ENCODE measurements at places on chromosomes 3 and 15.

DNA sequence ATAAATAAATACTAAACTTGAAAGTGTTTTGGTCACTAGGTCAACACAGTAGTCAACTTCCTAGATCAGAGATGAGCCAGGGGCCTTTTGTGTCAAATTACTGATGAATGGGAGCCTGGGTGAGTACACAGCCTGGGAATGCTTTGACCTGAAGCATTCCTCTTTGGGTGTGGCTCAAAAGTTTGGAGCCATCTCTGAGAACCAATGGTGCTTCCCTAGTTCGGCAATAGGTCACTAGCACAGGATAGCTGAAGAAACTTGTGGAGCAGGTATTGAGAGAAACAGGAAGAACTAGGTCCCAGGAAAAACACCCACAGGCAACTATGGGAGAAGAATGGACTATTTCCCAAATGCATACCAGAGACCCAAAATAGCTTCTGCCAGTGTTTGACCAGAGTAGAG is 56.6 kb upstream of the PLXND1 start:
- no peak for DNase-seq

GRCh38 chr15:98518823-98519561 is 129.3 kb upstream of the IGF1R start:
- DNase-seq, result peak; percentile 67

DNA sequence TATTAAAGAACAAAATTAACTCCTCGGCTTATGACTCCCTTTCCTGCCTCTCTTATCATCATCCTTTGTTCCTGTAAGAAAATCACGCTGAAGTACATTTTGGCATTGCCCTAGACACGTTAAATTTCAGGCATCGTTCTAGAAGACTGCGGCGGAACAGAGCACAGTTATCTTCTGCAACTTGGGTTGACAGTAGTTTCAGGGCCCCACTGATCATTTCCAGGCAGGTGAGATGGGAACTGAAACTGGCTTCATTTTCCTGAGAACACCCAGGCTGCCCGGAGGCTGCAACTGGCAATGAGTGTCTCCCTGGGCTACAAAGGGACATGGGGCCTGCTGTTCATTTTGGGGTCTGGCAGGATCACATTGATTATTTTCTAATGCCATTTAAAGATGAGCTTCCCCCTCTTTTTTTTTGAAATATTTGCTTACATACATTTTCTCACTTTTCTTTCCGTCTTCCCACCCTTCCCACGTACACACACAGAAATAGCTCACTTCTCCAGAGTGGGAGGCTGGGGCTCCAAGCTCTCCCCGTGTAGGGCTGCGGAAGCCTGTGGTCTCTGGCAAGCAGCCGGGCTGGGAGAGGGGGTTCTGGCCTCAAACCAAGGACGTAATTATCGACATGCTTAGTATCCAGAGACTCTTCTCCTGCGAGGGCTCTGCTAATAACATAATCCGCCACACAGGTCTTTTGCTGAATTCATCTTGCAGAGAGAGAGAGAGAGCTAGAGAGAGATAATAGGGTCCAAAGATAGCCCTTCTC is 267.4 kb downstream of the ABHD5 start:
- DNase-seq, result no peak

DNA sequence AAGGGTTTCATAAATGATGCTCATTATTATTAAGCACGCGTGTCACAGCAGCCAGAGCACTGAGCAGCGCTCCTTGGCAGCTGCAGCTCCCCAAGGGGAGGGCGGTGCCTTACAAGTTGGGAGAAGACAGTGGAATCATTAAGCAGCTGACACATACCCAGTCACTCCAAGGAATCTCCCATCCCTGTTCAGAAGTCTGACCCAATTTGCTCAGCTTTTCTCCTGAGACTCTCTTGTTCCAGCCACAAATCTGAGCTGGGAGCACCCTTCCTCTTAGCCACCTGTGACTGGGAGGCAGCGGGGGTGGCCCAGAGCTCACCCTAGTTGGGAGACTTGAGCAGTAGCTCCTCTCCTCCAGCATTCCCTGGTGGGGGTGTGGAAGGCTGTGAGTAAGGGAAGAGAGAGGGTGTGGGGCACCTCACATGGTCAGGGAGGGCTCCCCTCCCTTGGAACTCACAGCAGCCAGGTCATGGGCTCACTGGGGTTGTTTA is 64.3 kb downstream of the DUT start:
- DNase-seq, result no peak

- no peak for DNase-seq
Observed at GRCh38 chr15:95267481-95267880, 1036.1 kb downstream of the MCTP2 start.

- DNase-seq, result no peak
Observed at GRCh38 chr15:100463515-100463914, 65.2 kb downstream of the CERS3 start.

DNA sequence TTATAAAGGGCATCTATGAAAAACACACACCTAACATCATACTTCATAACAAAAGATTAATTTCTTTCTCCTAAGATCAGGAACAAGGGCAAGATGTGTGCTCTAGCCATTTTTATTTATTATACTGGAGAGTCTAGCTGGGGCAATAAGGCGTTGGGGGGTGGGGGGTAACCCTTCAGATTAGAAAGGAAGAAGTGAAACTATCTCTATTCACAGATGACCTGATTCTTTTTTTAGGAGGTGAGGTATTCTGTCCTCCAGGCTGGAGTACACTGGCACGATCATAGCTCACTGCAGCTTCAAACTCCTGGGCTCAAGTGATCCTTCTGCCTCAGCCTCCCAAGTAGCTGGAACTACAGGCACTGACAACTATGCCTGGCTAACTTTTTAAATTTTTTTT is 89.5 kb upstream of the MANF start:
- DNase-seq, result no peak

DNA sequence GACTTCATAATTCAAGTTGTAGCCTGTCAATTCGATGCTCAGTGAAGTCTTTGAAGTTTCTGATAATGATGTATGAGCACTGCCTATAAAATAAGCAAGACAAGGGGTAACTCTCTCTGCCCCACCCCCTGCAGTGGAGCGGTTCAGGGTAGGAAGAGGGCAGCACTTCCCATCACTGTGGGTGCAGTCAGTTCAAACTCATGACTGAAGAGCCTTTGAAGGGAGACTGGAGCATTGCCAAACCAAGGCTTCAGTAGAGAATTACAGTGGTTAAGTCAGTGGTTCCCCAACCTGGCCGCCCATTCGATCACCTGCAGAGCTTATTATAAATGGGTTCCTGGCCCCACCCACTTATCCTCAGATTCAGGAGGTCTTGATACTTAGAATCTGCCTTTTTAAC is 190.6 kb downstream of the SHQ1 start:
- no peak for DNase-seq

GRCh38 chr3:32219537-32219936 is 18.9 kb upstream of the CMTM8 start:
- DNase-seq, result no peak

GRCh38 chr15:89308236-89308635 is 26.4 kb downstream of the POLG start:
- DNase-seq, result no peak

GRCh38 chr3:39013921-39014509 is 37.7 kb downstream of the SCN11A start:
- no peak for DNase-seq

All from kidney capillary endothelial cell (primary cell).